NCI-H345 (cell line): ENCODE measurements at places on chromosomes 16 and 17.

DNA sequence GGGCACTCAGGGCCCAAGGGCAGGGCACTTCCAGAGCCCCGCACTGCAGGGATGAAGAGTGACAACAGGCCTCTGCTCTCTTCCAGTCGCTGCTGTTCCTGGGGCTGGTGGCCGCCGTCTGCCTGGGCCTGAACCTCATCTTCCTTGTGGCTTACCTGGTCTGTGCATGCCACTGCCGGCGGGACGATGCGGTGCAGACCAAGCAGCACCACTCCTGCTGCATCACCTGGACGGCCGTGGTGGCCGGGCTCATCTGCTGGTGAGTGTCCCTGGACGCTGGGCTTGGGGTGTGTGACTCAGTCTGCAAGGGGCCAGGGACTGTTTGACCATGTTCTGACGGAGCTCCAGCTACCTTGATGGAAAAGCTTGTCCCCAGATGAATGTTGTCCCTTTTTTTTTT lies 9.0 kb downstream of the TTYH2 start:
- no peak for DNase-seq

- peak; percentile 89 for DNase-seq
These were observed 24.9 kb downstream of the ACTG1 start for GRCh38 chr17:81487487-81488275.

DNA sequence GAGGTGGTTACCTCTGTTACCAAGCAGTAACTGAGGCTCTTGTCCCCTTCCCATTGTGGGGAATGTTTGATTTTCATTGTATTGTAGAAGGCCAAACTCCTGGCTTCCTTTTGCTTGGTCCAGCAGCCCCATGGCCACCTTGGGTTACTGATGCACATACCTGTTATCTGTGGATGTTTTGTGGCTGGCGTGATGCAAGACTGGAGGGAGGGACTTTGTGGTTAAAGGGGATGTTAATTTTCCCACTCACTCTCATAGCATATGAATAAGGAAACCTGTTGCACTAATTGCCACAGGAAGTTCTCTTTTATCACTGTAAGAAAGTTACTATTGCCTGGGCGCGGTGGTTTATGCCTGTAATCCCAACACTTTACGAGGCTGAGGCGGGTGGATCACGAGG lies 168.6 kb upstream of the HS3ST4 start:
- no peak for DNase-seq

DNA sequence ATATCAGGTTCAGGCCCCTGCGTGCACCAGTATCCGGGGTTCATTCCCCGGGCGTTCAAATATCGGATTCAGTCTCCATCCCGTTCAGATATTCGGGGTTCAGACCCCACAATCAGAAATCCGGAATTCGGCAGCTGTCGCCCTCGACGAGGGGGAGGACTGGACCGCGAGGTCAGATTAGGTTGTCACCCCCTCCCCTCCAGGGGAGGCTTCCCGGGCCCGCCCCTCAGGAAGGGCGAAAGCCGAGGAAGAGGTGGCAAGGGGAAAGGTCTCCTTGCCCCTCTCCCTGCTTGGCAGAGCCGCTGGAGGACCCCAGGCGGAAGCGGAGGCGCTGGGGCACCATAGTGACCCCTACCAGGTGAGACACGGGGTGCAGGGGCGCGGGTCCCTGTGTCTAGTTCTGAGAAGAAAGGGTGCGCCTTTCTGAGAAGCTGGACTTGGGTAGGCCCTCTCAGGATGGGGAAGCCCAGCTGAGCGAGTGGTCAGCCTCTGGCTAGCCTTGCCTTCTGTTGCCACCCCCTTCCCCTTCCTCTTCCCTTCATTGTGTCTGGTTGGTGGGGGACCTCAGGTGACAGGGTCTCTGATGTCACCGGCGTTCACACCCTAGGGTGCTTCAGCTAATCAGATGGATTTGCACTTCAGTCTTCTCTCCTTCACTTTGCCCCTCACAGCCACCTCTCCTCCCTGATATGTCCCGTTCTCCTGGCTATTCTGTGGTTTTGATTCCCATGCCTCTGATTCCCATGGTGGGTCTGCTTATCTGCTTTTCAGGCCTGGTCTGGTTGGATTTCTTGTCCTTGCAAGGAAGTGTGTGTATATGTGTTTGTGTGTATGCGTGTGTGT lies 844 bp downstream of the TAOK2 start:
- no peak for DNase-seq

DNA sequence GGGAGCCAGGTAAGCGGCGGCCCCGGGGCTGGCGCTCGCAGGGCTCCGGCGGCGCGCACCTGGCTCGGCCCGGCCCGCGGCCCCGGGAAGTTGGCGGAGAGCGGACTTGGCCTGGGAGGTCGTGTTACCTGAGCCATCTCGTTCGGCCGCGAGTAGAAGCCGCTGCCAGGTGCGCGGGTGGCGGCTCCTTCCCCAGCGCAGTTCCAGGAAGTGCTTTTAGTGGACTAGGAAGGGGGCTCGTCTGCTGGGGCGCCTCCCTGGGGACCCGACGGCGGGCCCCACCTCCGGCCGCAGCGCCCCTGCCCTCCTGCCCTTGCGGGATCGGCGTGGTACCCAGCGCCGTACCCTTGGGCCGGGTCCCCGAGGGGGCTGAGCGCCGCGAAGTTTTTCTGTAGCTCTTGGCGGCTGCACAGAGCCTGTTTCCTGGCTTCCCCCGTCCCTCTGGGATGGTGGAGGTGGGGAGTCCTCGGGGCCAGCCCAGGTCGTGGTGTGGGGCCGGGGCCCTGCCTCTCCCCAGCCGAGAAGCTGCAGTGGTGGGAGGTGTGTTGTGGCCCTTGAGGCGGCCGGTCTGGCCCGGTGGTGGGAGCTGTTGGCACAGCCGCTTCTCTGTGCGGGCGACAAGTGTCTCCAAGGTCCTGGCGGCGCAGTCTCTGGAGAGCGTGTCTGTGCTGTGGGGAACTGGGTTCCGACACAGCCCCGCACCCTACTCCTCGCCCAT lies 96.9 kb downstream of the RAB11FIP4 start:
- peak; percentile 17 for DNase-seq

DNA sequence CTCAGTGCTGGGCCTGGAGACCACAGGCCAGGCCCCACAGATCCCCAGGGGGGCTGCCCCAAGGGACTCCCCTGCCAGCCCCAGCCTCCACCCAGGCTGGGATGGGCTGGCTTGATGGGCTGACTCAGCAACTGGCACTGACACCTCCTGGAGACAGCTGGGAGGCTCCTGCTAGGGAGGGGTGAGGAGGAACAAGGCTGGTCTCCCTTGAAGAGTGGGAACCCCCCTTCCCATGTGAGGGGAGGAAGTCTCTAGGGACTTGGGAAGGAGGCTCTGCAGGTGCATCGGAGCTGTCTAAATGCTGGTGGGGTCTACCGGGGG lies 10.4 kb downstream of the NHERF1 start:
- DNase-seq: no peak

- DNase-seq: no peak
These were observed 27.6 kb downstream of the PLCG2 start for GRCh38 chr16:81806696-81807095.

DNA sequence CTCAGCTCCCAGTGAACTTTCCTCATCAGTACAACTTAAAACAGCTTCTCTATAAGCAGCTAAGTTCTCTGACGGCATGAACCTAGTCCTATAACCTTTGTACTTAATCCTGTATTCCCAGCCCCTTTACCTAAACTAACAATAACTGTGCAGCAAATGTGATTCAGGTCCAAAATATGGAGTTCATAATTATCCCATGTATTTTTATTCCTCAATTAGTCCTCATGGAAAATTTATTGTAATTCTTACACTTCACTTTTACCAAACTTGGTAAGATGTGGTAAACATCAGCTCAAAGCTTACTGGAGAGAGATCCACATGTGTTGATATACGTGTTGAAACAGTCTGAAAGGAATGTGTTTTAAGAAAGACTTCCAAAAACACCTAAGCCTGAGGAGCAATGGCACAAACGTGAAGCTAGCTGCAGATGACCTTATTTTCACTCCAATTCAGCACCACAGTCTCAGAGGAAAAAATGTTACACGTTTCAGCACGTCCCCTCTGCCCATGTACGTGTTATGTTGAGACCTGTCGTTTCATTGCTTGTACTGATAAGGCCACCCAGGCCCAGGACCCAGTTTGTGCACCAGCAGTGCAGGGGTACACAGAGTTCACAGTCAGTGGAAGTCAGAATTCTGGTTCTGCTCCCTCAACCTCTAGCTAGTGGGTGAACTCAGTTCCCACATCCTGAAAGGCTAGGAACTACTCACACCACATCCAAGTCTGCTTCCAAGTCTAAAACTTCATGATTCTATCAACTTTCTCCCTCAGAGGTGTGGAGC lies 7.1 kb downstream of the USP31 start:
- no peak for DNase-seq

DNA sequence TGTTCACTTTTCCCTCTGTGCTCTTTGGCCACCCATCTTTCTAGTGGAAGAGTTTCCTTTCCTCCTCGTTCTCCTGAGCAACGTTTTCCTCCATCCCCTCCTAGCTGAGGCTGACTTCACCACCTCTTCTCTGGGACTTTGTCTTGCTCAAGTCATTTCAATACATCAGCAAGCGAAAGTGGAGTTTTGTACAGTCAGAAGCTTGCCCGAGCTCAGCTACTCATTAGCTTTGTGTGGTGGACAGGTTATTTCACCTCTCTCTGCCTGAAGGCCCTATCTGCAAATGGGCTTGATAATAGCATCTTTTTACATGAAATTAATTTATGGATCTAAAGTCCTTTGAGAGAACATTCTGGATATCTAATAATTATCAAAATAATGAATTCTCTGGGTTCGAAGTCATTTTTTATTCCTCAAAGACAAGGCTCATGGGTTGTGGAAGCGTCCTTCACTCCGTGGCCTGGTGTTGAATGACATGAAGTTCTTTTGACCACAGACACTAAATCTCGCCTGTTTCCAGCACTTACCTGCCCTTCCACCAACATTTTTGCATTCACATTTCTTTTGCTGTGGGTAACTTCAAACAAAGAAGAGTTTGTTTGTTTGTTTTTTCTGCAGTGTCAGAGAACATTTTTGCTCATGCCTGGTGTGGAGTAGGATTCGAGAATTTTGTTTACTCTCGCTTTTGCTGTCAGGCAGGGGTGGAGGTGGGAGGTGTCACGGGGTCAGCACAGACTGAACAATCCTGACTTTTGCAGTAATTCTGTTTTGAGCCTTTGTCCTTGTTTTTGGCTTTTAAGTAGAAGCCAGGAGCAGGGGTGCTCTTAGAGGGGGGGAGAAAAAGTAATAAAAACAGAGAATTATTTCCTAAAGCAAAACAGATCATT lies 155.0 kb upstream of the CACNG5 start:
- DNase-seq: no peak

DNA sequence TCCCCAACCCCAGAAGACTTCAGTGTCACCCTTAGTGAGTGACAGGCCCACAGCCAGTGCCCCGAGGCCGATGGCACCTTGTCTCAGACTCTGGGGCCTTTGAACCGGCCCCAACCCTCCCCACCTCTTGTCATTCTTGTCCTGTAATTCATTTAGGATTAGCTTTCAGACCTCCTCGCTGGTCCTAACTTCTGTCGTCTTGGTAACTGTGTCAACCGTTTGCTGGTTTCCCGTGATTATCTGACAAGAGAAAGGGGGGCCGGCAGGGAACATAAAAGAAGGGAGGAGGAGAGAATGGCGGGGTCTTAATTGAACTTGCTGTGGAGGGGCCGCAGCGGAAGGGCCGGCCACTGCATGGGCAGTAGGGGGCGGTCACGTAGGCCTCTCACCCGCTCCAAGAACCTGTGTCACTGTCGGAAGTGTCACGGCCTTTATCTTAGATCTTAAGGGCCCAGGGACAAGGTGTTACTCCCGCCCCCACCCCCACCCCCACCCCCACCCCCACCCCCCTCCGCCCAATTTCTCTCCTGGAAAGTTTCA lies 46.5 kb upstream of the GSE1 start:
- DNase-seq: no peak

GRCh38 chr16:74902161-74902560 lies 82.8 kb downstream of the WDR59 start:
- DNase-seq: no peak

DNA sequence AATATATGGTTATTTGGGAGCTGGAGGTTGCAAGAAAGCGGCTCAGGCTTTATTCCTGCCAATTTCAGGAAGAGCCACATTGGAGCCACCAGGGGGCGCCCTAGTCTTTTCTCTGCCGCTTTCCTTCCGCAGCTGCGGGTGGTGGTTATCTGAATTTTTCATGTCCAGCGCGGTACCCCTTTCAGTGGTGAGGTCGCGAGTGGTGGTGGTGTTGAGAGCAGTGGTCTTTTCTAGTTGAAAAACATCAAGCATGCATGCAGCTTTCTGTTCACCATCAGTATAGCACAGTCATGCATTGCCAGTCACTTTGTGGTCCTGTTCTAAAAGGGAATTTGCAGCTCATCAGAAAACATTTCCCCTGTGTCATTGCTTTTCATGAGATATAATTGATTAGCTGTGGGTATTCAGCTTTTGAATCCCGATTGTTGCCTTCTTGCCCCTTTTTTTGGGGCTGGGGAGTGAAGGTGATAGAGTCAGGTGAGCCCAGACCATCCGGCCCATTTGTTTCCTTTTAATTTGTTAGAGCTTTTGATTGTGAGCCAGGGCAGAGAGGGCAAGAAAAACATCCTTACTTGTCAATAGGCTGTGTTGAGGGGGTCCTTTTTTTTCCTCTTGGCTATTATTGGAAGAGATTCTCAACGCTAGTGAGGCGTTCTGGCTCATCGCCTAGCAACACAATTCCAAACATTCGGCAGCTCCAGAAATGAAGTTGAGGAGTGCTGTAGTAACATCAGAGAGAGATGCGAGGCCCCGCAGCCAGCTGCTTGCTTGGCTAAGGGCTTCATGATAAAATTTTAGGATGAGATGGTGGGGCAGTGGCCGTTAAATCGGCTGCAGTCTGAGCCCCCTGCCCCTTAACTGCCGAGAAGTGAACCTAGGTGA lies 119.0 kb downstream of the SNX29 start:
- peak; percentile 61 for DNase-seq

- no peak for DNase-seq
These were observed 336.1 kb downstream of the ZFHX3 start for GRCh38 chr16:72711823-72712222.

- no peak for DNase-seq
These were observed 73.7 kb downstream of the NETO2 start for GRCh38 chr16:47069841-47070584.

DNA sequence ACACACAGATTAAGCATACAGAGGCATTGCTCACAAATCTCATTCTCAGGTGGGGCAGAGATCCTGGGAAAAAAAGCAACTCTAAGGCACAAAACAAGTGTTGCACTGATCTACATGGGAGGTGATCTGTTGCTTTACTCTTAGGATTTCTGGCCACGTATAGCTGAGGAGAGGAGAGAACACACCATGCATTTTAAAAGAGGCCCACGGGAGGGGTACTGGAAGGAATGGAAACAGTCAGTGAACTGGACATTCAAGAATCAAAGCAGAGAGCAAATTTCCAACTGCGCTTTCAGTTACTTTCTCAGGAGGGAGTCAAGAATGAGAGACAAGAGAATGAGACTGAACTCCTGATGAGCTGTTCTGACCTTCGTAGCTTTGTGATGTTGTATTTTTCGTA lies 1105.9 kb downstream of the CDH8 start:
- DNase-seq: no peak

- DNase-seq: no peak
These were observed at the start of gene MT1E for GRCh38 chr16:56625140-56625942. Gene MT1E (plus strand): TSS chr16:56625781. CDS start chr16:56625852, 71 bp downstream.

GRCh38 chr16:83913245-83913633 lies 14.3 kb downstream of the MLYCD start:
- no peak for DNase-seq
